ENCODE measurements at places on chromosomes 12 and 14.

DNA sequence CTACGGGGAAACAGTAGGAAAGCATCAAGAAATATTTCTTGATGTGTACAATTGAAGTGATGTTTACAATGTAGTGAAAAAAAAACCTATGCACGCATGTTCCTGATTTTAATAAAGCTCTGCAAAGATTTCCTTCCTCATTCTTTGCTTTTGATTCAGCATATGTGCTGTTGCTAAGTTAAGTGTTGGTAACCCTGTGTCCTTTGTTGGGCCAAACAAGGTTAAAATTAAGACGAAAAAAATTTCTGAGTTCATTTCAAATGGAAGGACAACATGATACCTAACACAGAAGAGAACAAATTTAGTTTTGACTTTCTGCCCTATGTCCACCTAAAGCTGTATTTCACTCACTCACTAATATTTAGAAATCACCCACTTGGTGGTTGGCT, 62.8 kb downstream of the PPP2R5C start:
- DNase-seq: no peak

- no peak for DNase-seq
Observed at GRCh38 chr12:95989504-95990123, 6.5 kb downstream of the HAL start.

GRCh38 chr12:10016881-10017280, 6.5 kb downstream of the CLEC12B start:
- no peak for DNase-seq

GRCh38 chr12:100141666-100141997, 1.0 kb downstream of the BLTP3B start:
- no peak for DNase-seq

DNA sequence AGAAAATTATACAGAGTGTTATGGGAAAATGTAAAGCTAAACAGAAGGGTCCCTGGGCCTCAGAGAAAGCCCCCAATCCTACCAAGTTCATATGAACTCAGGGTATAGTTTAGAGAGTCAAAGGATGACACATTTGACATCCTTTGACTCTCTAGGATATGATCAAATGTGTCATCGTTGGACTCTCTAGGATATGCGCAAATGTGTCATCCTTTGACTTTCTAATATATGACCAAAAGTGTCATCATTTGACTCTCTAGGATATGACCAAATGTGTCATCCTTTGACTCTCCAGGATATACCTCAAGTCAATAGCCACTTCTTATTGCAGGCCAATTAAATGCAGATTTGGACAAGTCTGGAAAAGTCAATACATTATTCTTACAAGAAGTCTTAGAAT, 204.8 kb upstream of the IGF1 start:
- DNase-seq: no peak

- DNase-seq: no peak
Observed at GRCh38 chr12:95208678-95209077, 8.6 kb downstream of the FGD6 start.

DNA sequence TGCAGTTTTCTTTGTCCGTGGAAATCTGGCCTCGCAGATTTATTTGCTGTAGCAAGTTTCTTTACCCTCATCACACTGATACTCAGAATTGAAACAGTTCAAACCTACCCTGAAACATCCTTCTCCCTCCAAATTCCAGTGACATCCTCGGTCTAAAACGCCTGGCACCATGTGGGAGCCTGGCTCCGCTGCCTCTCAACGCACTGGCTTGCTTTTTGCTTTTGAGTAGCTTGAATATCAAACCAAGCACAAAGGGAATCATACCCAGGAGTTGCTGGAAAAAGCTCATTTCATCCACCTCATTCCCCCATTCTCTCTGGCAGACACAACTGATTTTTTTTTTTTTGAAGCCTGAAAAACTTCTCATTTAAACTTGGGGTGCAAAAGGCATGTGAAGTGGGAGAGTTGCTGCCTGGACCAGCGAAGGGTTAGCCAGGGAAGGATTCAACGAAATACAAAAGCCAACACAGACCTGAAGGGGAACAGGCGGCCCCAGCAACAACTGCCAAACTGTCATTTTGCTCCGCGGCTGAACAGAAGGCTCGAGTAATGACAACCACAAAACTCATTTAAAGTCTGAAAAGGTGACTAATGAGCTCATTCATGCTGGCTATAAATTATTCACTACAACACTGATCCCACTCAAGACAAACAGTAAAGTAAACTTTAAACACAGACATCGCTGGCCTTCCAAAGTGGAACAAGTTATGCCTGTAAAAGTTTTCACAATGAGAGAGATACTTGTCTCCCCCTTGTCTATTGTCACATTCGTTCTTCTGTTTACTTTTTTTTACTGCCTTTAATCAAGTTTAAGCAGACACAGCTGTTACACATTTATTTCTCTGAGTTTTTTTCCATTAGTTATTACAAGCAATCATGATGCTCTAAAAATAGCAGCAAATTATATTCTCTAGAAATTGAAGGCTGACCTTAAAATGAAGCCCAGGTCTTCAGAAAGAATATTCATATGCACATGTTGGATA, 12.5 kb upstream of the FOXN3 start:
- DNase-seq: no peak

- DNase-seq: no peak
Observed at GRCh38 chr12:2803635-2804392, 8.7 kb upstream of the ITFG2 start.

DNA sequence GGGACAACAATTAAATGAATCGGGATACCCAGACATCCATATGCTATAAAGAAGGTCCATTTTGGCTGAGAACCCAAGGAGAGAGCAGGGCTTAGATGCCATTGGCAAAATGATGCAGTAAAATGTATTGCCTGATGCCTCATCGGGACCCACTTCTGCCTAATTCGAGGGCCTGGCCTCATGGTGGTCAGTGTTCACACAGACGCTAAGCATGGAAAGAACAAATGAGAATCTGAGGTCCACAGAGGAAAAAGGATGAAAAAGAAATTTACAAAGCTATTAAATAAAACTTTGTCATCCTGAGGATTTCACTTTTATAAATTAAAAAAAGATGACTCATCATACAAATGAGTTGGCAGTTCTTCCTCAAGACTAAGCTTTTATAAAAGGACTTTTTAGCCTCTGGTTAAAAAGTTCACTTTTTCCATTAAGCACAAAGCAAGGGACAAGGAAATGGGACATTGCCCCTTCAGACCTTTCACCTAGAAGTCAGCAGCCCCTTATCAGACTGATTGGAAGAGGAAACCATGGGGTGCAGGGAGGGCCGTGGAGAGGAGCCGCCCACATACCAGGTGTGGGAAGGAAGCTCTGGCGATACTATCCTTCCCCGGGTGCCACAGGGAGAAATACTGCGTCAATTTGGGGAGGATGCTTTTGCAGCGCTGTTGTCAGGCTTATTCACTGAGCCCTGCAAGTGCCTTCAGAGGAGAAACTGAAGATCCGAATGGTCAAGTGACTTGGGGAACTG, 176.0 kb downstream of the EGLN3 start:
- DNase-seq: no peak

- DNase-seq: no peak
Observed at GRCh38 chr12:104219361-104219892, 3.8 kb downstream of the TXNRD1 start.

DNA sequence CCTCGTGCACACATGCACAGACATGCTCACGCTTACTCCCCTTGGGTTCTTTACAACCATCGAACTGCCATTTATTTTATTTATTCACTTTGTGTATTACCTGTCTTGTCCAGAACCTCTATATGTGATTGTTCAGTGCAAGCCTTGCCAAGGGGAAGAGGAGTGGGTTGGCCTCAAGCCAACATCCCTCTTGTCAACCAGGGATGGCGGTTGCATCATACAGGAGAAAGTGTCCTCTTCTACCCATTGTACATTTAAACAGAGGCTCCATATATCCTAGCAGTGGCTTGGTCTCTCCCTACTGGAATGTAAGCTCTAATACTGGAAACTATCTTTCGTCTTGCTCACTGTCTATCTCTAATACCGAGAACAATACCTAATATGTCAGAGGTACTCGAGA, 108.4 kb downstream of the C12orf42 start:
- no peak for DNase-seq

DNA sequence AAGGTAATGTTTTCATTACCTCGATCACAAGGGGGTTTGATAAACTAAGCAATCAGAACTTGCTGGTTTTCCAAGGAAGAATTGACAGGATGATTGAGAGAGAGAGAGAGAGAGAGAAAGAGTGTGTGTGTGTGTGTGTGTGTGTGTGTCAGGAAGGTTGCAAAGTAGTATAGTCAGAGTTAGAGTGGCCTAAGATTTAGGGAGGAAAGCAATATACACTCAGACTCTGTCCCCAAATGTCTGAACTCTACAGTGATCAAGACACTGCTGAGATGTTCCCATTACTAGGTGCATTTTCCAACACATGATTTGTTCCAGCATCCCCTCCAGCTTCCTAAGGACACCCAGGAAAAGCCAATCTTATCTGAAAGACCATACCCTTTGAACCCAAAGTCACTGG, 1074.1 kb downstream of the BCL11B start:
- DNase-seq: no peak

GRCh38 chr12:3658327-3659163, 94.4 kb downstream of the CRACR2A start:
- DNase-seq: no peak

Data from dorsolateral prefrontal cortex (tissue), 122 donors.